ENCODE measurements at places on chromosomes 5 and 9.

DNA sequence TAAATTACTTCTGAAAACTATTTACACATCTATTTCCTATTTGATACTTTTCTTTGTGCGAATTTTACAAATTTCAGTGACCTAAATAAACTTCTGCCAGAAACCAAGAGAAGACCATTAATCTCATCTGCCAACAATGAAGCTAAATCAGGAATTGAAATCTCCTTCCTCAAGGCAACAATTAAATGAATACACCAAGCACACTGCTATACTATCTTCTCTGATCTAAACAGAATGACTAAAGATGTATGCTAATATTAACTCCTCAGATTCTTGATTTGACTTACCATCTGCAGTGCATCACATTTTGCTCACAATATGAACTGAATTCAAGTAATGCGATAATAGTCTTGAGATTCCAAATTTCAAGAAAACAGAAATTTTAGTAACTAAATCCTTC, 82.3 kb downstream of the CEP120 start:
- peaks cover 13% of the 10 kb centered on the region for H3K27me3 ChIP-seq
- H3K4me3 ChIP-seq, result no peak overlapping the region
- H3K36me3 ChIP-seq, result peaks cover 3% of the 10 kb centered on the region
- H3K27ac ChIP-seq, result no peak overlapping the region

- no peaks in the 10 kb centered on the region for H3K27me3 ChIP-seq
- no peak overlapping the region for H3K4me3 ChIP-seq
- no peak for DNase-seq
- H3K27ac ChIP-seq, result no peak overlapping the region
These were observed 49.6 kb downstream of the NSD1 start for GRCh38 chr5:177183142-177183541.

DNA sequence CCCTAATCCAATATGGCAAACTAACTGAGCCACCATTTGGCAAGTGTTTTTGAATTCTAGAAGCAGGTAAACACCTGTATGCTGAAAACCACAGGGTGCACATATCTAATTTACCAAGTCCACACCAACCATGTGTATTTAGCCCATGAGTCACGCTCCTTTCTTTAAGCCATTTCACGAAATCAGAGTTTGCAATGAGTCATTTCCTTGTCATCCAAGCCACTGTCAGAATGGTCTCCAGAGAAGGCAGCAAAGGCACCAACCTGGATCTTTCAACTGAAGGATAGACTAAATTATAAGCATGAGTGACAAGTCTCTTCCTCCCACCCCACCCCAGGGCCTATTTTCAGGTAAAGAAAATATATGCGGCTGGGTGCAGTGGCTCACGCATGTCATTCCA, 110.0 kb downstream of the PAX5 start:
- no peaks in the 10 kb centered on the region for H3K4me1 ChIP-seq
- no peak overlapping the region for H3K27ac ChIP-seq
- no peak for DNase-seq
- no peak overlapping the region for H3K4me3 ChIP-seq

GRCh38 chr9:131594906-131595665, 49.8 kb downstream of the PRRT1B start:
- peak overlapping the region; percentile 31 for H3K27ac ChIP-seq
- H3K27me3 ChIP-seq, result no peaks in the 10 kb centered on the region
- peaks cover 9% of the 10 kb centered on the region for H3K36me3 ChIP-seq
- H3K4me3 ChIP-seq, result no peak overlapping the region
- DNase-seq, result no peak

GRCh38 chr9:129380961-129381401, 202.9 kb upstream of the IER5L start:
- H3K4me3 ChIP-seq, result no peak overlapping the region
- H3K36me3 ChIP-seq, result no peaks in the 10 kb centered on the region
- no peak for DNase-seq
- H3K4me1 ChIP-seq, result peaks cover 16% of the 10 kb centered on the region

- peak within 1 kb of the TSS; percentile 76 for H3K4me3 ChIP-seq
- H3K4me1 ChIP-seq, result peaks cover 6% of the 10 kb centered on the region
- H3K27ac ChIP-seq, result no peak within 1 kb of the TSS
- no peak for DNase-seq
- peaks cover 25% of the 10 kb centered on the region for H3K27me3 ChIP-seq
These were observed at the start of gene NMUR2 for GRCh38 chr5:152405145-152405544. Gene NMUR2, minus strand, starts transcription at chr5:152405279. Its CDS starts 166 bp downstream, at chr5:152405113.

GRCh38 chr5:3376611-3377010, 219.0 kb upstream of the IRX1 start:
- no peaks in the 10 kb centered on the region for H3K36me3 ChIP-seq
- peaks cover 17% of the 10 kb centered on the region for H3K27me3 ChIP-seq
- no peaks in the 10 kb centered on the region for H3K4me1 ChIP-seq
- H3K4me3 ChIP-seq, result no peak overlapping the region

- H3K27me3 ChIP-seq, result no peaks in the 10 kb centered on the region
- H3K36me3 ChIP-seq, result no peaks in the 10 kb centered on the region
- peak overlapping the region; percentile 24 for H3K4me3 ChIP-seq
- H3K4me1 ChIP-seq, result peaks cover 40% of the 10 kb centered on the region
These were observed 100.0 kb downstream of the BASP1 start for GRCh38 chr5:17317473-17317872.

- H3K36me3 ChIP-seq, result no peaks in the 10 kb centered on the region
- no peak overlapping the region for H3K27ac ChIP-seq
- DNase-seq, result no peak
- H3K27me3 ChIP-seq, result peaks cover 59% of the 10 kb centered on the region
These were observed 20.0 kb downstream of the NTNG2 start for GRCh38 chr9:132181796-132182313.
